ENCODE measurements at places on chromosomes 16 and 17.
A peak's percentile ranks its signal among the peaks of the same experiment; 100 is the strongest.

- DNase-seq = no peak
Observed at GRCh38 chr16:1839554-1839953, 12.5 kb downstream of the FAHD1 start.

DNA sequence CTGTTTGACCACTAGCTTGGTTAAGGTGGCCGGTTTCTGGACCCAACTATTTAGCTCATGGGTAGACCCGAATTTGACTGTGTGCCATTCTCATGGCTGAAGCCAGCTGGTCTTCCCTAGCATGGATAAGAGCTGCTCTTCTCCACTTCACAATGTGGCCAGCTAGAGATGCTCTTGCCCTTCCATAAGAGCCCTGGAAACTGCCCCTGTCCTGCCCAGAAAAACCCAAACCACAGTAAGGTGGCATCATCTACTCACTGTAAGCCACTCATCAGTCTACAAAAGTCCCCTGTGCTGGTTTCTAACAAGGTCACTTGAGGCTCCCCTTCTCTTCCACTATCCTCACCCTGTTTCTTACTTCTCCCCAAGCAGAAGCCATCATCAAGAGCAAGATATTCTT lies 165.1 kb downstream of the HS3ST2 start:
- DNase-seq = no peak

DNA sequence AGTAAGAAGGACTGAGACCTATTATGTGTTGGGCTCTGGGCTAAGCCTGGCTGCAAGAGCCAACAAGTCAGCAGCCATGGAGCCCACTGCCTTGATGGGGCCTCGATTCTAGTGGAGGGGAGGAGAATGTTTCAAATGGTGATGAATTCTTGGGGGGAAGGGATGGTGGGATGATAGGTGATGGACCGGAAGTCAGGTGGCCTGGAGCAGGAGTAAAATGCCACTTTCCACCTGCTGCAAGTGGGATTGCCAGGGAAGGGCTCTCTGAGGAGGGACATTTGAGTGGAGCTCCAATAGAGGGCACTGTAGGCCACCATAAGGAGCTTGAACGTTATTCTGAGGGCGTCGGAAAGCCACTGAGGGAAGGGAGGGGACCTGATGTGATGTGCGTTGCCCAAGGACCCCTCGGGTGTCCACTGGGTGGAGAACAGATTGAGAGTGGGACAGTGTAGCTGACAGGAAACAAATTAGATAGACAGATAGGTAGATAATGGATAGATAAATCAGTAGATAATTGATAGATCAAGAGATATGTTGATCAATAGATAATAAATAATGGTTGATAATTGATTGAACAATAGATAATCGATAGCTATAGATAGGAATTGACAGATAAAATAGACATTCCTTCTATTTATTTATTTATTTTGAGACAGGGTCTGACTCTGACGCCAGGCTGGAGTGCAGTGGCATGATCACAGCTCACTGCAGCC lies 18.2 kb upstream of the NXPH3 start:
- peak; percentile 62 for DNase-seq

GRCh38 chr16:2158262-2158638 lies 2.7 kb downstream of the TRAF7 start:
- no peak for DNase-seq

GRCh38 chr16:71426069-71426879 lies 15.6 kb downstream of the TLE7 start:
- no peak for DNase-seq

GRCh38 chr17:27518545-27519521 lies 62.6 kb downstream of the KSR1 start:
- no peak for DNase-seq

- DNase-seq = no peak
Observed at GRCh38 chr16:16062023-16062937, 112.9 kb downstream of the ABCC1 start.

GRCh38 chr17:16814439-16814838 lies 124.4 kb downstream of the CCDC144A start:
- no peak for DNase-seq

DNA sequence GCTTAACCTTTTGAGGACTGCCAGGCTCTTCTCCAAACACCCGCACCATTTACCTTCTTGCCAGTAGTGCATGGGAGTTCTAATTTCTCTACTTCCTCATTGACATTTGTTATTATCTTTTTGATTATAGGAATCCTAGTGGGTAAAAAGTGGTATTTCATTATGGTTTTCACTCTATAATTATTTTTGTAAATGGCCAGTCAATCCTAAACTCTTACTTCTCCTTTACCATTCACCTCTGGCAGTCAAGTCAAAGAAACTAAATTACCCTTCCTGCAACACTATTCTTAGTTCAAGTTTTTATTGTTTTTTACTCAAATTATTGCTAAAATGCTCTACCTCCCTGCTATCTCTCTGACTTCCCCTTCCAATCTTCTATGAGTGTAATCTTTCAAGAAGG lies 29.8 kb upstream of the ANKFY1 start:
- DNase-seq = no peak

DNA sequence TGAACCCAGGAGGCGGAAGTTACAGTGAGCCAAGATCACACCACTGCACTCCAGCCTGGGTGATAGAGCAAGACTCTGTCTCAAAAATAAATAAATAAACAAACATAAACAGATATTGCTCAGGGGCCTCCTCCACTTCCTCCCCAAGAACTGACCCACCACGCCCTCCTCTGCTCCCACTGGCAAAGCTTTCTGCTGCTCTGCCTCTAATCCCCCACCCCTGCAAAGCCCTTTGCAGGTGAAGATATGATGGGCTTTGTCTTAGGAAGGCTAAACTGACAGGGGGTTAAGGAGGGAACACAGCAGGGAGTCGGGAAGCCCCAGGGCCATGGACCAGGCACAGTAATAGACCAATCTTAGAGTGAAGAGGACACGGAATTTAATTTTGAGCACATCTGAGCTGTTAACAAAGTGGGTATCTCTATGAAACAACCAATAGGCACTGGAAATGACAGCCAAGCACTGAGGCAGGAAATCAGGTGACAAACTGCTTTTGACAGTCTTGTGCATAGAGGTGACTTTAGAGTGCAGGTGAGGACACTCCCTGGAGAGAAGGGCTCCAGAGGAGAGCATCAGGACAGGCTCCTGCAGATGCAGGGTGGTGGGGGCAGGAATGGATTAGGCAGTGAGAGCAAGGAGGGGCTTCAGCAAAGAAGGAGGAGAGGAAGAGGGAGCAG lies 6.4 kb upstream of the CD300LD start:
- no peak for DNase-seq

- DNase-seq = no peak
Observed at GRCh38 chr16:58421529-58421928, 29.3 kb downstream of the GINS3 start.

- DNase-seq = peak; percentile 84
Observed at GRCh38 chr17:60106340-60107059, 27.8 kb upstream of the HEATR6 start.

DNA sequence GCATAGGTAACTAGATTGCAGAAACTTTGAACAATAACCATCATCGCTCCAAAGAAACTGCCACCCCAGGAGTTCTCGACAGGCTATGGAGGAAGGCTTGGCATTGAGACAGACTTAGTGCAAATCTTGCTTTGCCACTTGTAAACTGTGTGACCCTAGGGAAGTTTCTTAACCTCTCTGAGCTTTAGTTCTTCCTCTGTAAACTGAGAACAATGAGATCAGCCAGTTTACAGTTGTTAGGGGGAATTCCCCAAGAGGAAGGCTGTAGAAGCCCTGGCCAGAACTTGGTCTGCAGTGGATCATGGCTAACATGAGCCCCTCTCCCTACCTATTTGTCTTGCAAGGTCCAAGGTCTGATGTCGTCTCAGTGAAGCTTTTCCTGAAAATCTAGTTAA lies 78.9 kb downstream of the NT5M start:
- peak; percentile 30 for DNase-seq

- DNase-seq = peak; percentile 81
Observed at GRCh38 chr16:79422064-79422463, 178.5 kb downstream of the MAF start.

- DNase-seq = peak; percentile 56
Observed at GRCh38 chr17:45319239-45319703, 2.5 kb upstream of the MAP3K14 start.

- DNase-seq = no peak
Observed at GRCh38 chr16:10981697-10982216, 37.4 kb downstream of the CLEC16A start.

DNA sequence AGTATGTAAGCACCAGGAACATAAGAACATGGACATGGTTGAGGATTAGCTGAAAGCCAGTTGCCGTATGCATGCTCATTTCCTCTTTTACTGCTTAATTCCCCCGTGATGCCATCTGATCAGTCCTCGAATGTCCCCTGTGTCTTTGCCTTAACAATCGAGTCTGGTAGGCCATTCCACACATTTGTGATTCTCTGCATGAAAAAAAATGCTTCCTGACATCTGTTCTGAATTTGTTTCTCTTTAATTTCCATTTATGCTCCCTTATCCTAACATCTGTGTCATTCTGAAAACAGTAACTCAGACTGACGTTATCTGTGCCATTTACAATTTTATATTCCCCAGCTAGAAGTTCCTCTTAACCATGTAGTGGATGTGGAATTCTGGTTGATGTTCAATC lies 158.2 kb upstream of the TOX3 start:
- DNase-seq = no peak

GRCh38 chr17:1160591-1161390 lies 19.0 kb downstream of the ABR start:
- DNase-seq = no peak

DNA sequence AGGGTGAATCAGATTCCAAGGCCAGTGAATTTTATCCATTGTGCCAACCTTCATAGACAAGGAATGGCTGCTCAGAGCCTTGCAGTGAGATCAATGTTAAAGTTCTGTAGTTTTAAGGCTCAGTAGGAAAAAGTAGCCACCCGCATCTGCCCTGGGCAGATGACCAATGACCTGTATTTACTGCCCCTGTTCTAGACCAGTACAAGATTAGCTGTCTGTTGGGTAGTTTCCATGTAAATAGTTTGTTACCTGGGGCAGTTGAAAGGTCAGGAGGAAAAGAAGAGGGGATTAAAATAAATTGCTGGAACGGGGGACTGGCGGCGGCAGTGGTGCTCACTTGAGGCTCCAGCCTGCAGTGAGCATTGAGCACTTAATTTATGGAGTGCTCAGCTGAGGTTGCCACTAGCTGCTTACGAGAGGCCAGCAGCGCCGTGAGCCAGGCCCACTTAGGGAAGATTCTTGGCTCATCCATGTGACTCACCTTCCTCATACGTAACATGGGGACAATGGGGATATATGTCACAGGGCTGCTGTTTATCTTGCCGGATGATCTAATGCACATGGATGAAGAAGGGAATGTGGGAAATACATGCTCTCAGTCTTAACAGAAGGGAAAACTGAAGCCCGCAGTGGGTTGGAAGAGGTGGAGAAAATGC lies 10.7 kb upstream of the NOS2 start:
- DNase-seq = peak; percentile 49

DNA sequence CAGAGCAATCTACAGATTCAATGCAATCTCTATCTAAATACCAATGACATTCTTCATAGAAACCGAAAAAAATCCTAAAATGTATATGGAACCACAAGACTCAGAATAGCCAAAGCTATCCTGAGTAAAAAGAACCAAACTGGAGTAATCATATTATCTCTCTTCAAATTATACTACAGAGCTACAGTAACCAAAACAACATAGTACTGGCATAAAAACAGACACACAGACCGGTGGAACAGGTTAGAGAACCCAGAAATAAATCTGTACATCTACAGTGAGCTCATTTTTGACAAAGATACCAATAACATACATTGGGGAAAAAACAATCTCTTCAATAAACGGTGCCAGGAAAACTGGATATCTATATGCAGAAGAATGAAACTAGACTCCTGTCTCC lies 45.4 kb downstream of the MPHOSPH6 start:
- no peak for DNase-seq

- DNase-seq = no peak
Observed at GRCh38 chr17:36894925-36895324, 42.4 kb upstream of the LHX1 start.

Data from suppressor macrophage treated with lipopolysaccharide for 4 hours (primary cell).